Posterior cingulate gyrus (tissue), 11 donors: ENCODE measurements at places on chromosomes 13 and 19.

- no peak for DNase-seq
Observed at GRCh38 chr19:41994994-41995958, 1.2 kb upstream of the ATP1A3 start.

- peak; percentile 83 for DNase-seq
Observed at GRCh38 chr13:50685491-50685890, 158.0 kb downstream of the DLEU7 start.

DNA sequence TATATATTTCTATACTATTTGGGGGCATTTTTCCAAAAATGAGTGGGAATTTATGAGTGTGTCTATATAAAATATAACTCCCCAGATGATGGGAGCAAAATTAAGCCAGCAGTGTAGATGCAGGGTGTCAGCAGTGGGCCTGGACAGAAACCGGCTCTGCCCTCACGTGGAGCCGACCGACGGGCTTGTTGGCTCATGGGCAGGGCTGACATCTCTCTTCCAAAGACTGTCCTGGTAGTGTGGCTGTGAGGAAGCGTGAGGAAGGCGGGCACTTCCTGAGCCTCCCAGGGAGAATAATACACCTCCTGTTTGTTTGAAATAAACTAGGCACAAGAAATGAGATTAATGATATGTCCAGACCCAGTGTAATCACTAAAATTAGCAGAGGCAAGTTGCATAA is 206.5 kb downstream of the TEX29 start:
- DNase-seq, result peak; percentile 10

DNA sequence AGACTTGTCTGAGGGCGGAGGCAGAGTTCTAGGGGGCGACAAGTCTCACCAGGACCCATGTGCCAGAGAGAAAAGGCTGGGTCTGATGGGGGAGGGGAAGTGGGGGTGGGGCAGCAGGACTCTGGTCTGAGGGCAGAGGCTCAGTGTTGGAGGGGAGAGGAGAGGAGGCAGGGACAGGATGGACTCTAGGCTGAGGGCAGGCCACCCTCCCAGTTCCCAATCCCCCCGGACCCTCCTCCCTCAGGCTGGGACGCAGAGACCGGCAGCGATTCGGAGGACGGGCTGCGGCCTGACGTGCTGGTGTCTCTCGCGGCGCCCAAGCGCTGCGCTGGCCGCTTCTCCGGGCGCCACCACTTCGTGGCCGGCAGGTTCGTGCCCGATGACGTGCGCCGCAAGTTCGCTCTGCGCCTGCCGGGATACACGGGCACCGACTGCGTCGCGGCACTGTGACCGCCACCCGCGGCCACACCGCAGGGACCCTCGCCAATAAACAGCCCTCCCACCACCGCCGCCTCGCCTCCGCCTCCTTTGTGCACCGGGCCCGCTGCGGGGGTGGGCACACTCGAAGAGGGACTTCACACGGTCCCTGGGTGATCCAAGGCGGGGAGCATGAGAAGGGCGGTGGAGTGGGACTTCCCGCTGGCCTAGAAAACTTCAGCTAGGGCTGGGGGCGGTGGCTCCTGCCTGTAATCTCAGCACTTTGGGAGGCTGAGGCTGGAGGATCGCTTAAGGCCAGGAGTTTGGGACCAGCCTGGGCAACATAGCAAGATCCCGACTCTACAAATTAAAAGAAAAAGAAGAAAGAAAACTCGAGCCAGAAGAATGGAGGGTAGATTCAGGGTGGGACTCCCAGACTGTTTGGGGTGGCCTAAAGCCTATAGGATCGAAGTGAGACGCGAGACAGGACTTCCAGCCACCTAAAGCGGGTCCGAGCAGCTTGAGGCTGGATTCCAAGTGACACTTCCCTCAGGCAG is 703 bp upstream of the CILP2 start:
- DNase-seq, result no peak

DNA sequence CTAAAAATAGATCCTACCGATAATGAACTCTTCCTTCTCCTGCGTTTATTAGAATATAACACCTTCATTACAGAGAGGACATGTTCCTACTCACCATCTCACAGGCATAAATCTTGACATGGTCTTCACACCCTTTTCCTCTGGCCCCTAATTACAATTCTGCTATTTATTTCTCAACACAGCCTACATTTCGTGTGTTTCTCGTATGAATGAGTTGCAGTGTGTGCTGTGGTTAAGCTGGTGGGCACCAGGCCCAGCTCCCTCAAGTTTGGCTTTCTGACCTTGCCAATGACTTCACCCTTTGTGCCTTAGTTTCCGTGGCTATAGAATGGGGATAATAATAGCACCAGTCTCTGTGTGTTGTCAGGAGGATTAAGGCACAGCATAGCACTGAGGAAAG is 12.3 kb upstream of the KATNAL1 start:
- DNase-seq, result peak; percentile 60

- DNase-seq, result no peak
Observed at GRCh38 chr19:48501494-48502349, 9.9 kb downstream of the LMTK3 start.

DNA sequence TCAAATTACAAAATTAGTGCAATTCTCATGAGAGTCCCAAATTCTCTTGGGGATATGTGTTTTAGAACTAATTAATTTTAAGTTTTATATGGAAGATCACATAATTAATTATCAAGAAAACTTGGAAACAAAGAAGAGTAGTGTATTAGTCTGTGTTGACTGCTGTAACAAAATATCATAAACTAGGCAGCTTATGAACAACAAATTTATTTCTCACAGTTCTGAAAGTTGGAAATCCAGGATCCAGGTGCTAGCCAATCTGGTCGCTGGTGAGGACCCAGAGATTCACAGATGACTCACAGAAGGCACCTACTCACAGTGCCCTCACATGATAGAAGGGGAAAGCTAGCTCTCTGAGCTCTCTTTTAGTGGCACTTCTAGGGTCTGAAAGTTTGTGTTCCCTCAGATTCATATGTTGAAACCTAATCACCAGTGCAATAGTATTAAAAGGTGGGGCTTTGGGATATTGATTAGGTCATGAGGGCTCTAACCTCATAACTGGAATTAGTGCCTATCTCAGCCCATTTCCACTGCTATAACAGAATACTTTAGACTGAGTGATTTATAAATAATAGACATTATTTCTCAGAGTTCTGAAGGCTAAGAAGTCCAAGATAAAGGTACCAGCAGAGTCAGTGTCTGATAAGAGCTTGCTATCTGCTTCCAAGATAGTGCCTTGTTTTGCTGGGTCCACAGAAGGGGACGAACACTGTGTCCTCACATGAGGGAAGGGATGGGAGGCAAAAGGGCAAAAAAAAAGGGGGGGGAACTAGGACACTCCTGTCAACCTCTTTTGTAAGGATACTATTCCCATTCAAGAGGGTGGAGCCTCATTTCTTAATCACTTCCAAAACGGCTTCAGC is 1.5 kb upstream of the ARGLU1 start:
- DNase-seq, result no peak

DNA sequence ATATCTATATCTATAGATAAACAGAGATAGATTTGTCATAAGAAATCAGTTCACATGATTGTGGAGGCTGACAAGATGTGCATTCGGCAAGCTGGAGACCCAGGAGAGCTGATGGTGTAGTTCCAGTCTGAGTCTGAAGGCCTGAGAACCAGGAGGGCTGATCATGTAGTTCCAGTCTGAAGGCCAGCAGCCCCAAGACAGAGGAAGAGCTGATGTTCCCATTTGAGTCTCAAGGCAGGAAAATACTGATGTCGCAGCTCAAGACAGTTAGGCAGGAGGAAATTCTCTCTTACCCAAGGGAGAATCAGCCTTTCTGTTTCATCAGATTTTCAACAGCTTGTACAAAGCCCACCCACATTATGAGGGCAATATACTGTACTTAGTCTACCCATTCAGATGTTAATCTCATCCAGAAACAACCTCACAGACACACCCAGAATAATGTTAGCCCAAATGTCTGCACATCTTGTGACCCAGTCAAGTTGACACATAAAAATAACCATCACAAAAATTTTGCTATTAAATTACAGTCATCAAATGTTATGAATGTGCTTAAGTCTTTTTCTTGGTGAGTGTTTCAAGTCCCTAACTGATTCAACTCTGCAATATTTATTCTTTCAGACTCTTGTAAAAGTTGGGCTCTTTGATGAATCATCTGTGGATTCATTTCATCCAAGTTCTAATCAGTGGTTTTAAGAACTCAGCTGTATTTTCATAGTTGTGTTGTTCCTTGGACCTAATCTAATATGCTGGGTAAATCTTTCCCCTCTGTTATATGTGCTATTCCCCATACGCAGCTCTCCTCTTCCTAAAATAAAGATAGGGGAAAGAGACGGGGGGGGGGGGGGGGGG is 22.7 kb upstream of the LRCH1 start:
- no peak for DNase-seq

- no peak for DNase-seq
Observed at GRCh38 chr19:17321655-17322489, 12.5 kb downstream of the DDA1 start.

DNA sequence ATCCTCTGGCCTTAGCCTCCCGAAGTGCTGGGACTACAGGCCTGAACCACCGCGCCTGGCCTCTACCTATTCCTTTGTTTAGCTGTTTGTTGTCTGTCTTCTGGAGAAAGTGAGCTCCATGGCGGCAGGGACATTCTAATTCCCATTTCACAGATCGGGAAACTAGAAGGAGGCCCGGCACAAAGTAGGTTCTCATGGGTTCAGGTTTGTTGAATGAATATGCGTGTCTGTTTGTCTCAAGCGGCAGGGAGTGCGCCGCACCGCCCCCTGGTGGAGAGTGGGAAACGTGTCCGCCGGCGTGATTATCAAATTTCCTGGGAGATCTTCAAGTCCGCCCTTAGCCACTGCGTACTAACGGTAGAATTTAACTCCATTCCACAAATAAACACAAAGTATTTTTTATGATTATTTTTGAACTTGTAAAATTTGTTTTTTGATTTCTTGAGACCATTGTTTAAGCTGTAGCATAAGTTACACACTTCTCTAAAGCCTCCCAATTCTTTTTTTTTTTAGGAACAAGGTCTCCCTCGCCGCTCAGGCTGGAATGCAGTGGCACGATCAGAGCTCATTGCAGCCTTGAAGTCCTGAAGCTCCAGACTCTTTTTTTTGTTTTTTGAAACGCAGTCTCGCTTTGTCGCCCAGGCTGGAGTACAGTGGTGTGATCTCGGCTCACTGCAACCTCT is 8.9 kb upstream of the CCDC9 start:
- DNase-seq, result peak; percentile 68

- no peak for DNase-seq
Observed at GRCh38 chr19:17125062-17125727, 49.6 kb downstream of the MYO9B start.

GRCh38 chr19:58166708-58167280 is 16.1 kb upstream of the ZNF274 start:
- no peak for DNase-seq

DNA sequence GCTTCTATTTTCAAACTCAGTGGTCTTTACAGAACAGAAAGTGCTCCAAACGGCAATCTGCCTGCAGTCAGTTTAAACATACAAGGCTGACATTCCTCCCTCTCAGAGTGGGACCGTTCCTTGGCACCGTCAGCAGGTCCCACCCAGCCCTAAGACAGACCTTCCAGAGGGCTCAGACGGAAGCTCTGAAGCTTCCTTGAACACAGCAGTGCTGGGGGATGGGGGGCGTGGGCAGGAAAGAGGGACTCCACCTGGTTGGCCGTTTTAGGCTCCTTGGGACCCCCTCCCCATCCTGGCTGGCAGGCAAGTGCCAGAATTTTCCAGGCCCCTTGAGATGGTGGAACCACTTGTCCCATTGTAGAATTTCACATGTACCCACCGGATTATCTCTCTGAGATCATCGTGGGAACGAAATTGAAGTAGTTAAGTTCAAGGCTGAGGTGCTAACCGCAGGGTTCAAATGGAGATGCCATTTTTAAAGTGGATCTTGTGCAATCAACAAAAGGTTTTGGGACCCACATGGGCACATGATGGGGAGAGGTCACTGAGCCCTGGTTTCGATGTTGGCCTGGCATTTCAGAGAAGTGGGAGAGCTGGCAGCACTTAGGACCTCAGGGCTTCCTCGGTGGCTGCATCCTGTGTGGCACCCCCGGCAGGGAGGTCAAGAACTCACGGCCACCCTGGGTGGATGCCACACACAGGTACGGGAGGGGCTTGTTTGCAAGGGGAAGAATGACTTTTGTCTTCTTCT is 46.2 kb downstream of the KLF2 start:
- DNase-seq, result no peak

GRCh38 chr13:97483465-97483864 is 49.5 kb downstream of the RAP2A start:
- DNase-seq, result no peak

DNA sequence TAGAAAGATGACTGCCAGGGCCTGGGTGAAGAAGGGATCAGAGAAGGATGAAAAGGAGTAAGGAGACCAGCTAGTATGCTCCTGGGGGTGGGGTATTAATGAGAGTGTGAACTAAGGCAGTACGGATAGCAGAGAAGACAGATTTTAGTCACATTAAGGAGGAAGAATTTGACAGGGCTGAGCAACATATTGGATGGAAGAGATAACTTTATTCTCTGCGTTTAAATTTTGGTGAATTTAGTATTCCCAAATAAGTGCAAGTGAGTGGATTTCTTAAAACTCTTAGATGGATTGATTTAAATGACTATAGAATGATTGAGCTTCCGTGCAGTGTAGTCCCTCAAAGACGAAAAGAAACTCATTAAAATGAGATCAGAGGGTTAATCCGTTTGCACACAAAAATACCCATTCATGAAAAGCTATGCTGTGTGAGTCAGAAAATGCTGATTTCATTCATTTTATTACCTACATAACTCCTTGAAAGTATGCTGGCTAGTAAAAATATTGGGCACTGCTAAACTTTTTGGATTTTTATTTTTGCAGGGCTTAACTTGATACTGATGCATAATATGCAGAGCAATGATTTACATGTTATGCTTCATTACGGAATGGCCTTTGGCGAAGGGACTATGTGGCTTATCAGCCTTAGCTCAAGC is 54.1 kb downstream of the WDFY2 start:
- no peak for DNase-seq

GRCh38 chr13:27211771-27212364 is 39.5 kb upstream of the RPL21 start:
- no peak for DNase-seq

DNA sequence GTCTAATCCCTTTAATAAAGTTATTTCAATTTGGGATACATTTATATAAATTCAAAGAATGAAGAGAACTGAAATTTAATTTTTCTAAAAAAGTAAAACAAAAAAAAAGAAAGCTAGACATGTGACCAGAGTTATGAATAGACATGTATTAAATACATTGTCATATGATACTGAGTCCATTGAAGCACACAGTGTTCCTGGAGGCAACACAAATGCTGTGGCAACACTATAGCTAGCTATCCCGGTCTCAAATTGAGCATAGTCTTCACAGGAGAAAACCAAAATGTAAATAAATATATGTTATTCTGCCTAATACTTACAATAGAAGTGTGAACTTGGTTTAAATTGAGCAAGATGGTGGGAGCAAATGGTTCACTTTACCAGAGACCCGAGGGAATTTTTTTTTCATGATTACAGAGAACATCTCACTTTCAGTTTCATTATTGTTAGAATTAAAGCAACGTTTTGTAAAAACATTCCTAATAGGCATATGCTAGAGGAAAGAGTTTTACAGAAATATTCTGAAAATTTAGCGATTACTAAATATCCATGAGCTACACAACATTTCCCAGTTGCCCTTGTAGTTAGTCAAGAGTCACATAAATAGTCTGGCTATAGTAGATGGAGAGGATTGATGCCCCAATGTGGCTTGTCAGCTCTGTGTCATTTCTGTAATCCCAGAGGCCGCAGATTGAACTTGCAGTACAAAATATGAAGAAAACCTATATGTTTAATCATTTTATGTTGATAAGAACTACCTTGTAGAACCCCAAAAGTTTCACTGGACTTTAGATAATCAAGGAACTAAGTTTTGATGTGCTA is 775.7 kb upstream of the SPRY2 start:
- no peak for DNase-seq
